Chondrocyte (in vitro differentiated cells): ENCODE measurements at places on chromosomes 11 and 22. TPM values are rescaled to one million over a fixed set of nuclear protein-coding genes. Genes with fewer than 3 reads are reported as not detected.

- DNase-seq, result no peak
Observed at GRCh38 chr11:95877291-95877690, 46.6 kb downstream of the MTMR2 start.

GRCh38 chr11:9076046-9076445, 15.4 kb downstream of the SCUBE2 start:
- no peak for DNase-seq

DNA sequence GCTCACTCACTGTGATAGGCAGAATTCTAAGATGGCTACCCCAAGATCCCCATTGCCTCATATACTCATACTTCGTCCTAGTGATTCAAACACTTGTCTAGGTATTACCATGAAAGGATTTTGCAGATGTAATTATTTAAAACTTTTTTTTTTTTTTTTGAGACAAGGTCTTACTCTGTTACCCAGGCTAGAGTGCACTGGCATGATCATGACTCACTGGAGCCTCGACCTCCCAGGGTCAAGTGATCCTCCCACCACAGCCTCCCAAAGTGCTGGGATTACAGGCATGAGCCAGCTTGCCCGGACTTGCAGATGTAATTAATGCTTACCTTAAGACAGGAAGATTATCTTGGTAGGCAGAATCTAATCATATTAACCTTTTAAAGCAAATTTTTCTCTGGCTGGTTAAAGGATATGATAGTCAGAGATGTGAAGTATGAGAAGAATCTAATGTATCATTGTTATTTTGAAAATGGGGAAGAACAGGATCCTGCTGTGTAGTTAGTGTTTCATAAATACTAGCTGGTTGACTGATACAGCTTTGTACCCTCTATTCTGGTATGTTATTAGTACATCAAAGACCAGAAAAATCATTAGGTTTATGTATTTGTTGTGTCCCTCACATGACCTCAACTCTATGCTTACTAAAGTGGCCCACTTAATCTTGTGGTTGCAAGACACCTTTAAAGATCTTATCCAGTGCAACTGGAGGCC, 35.5 kb downstream of the C2CD3 start:
- no peak for DNase-seq

DNA sequence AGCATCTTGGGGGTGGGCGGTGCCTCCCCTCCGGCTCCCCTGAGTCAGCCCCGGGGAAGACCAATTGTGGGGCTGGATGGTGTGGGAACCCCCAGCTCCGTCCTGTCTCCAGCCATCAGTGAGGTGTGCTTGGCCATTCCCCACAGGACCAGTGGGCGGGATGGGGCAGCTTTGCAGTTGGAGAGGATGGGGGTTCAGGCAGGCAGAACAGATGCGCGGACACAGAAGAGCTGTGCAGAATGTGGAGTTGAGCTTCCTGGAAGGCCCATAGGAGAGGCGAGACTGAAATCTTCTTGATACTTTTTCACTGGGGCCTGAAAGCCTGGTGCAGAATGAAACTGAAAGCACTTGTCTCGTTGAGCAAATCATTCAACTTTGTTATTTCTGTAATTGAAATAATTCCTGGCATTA, 23.8 kb downstream of the PARVB start:
- DNase-seq, result no peak

GRCh38 chr11:9176550-9176949, 85.2 kb upstream of the SCUBE2 start:
- no peak for DNase-seq

DNA sequence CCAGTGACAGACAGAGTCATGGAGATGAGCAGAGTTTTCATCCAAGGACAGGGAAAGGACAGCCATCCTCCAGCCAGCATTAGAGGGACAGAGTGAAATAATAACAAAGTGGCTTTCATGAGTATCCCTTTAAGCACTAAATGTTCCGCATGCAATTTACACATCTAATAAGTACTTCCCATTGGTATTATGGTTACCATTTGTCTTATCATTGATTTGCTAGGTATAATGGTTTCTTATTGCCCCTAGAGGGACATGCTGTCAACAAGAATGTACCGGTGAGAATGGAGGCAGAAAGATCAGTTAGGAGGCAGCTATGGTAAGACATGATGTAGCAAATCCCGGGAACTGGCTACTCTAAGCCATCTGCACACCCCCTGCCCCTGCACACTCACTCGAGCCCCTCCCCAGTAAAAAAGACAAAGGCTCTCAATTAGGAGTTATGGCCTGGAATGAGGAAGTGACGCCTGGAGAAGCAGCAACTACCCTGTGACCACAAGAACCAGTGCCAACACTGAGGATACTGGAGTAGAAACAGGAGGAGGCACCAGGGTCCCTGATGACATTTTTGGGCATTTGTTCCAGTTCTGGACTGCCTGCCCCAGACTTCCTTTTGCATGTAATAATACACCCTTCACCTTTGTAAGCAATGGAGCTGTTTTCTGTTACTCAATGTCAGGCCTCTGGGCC, 30.2 kb upstream of the HMGXB4 start:
- DNase-seq, result no peak

GRCh38 chr11:57778318-57779037, 16.9 kb downstream of the CTNND1 start:
- DNase-seq, result no peak

- DNase-seq, result no peak
Observed at GRCh38 chr11:74278721-74279161, 32.7 kb downstream of the P4HA3 start.

DNA sequence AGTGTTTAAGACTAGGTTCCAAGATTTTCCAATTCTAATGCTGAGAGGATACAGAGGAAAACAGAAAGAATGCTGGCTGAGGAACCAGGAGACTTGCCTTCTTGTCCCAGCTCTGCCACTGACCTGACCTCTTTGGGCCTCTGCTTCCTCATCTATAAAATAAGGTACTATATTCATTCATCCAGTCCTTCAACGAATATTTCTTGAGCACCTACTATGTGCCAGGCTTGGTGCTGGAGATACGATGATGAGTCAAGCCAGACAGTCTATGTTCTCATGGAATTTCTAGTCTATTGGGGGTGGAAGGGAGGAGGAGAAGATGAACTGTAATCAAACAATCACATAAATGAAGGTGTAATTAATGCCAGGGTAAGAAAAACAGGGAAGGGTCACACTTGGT, 27.8 kb upstream of the UPB1 start:
- DNase-seq, result no peak

DNA sequence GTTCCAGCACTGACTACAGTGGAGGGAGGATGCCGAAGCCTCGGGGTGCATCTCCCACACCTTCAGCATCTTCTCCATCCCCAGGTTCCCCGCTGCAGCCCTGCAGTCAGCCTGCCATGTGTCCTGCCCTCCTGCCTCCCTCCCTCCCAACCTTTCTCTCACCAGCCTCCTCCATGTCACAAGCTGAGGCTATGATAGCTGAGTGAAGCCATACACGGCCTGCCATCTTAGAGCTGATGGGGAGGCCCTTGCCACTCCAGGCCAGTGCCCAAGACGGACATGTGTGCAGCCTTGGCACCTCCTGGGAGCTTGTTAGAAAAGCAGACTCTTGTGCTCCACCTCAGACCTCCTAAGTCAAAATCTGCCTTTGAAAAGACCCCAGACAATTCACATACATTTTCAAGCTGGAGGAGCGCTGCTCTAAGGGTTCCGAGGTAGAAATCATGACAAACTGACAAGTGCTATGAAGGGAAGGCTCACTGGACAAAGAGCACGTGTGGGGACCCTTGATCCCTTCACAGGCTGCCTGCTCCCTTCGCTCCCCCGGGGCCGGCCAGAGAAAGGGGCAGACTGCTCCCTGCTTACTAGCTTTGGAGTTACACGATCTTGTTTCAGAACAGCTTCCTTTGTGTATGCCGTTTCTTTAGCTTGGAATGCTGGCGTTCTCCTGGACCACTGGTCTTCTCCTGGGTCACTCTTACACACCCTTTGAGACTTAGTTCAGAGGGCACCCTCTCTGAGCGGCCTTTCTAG, 123.9 kb downstream of the ST3GAL4 start:
- DNase-seq, result peak; percentile 57

DNA sequence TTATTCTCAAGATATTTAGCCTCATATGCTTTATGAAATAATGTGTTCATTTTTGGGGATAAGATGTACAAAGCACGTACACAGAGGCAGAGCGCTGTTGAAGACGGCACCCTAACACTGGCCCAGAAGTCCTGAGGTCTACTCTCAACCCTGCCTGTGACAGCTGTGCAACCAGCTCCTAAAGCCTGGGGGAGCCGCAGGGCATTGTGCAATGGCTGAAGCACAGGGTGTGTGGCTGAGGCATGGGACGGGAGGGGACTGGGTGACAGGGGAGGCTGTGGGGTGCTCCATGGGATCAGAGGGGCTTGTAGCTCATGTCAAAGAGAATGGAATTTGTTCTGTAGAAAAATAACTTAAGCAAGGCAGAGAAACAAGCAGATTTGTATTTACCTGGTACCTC, 27.7 kb downstream of the FAM227A start:
- no peak for DNase-seq

- no peak for DNase-seq
Observed at GRCh38 chr11:77151804-77152509, 23.9 kb downstream of the MYO7A start.

GRCh38 chr11:130512662-130513061, 64.2 kb downstream of the ADAMTS15 start:
- no peak for DNase-seq

- no peak for DNase-seq
Observed at GRCh38 chr11:104688731-104689130, 209.5 kb downstream of the CASP12 start.

DNA sequence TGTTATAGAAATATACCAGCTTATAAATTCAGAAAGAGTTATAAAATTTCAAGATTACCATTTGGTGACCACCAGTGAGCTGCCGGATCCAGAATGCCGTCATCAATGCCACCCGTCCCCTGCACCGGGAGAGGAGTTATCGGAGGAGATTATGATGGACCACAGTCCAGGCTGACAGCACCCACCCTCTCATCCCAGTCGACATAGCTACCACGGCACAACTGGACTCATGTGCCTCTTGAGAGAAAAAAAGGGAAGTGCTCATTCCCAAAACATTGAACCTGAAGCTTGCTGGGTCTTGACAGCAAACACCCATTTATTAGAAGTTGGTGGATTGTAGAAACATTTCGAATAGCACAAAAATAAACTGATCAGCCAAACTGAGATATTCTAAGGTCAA, 1331.5 kb downstream of the TBC1D22A start:
- no peak for DNase-seq

- DNase-seq, result no peak
Observed at GRCh38 chr11:23789938-23790371, 706.9 kb upstream of the LUZP2 start.

DNA sequence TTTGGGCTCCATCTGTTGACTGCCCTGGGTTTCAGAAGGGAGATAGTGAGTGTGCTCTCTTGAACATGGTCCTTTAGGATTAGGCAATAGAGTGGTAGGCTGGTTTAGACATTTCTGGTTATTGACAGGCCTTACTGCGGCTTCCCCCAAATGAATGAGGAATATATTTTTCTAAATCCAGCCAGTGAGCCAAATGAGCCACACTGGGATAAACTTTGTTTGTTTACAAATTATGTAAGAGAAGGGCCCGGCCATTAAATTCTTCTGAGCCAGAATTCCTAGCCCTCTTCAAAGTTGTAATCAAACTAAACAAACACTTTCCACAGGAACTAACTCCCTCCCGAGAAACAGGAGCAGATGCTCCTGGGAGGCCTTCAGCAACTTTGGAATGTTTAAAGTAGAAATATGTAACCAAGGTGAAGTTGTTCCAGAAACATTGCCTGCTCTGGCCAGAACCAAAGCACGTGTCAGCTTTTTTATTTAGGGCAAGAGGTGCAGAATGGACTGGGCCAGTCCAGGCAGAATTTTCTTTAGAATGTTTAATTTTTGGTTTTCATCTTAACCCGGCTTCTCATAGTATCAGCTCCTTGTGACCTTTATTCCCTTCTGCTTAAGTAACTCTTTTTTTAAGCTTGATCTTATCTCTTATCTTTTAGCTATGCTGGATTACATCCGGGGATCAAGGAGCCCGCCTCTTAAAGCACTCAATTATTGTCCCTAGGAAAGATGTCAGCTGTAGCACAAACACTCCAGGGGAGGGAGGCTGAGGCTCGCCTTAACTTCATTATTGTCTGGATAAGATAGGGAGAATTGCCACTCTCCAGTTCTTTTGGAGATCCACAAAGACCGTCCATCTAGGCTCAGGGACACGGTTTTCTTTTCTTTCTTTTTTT, 28.7 kb downstream of the ZNRF3 start:
- DNase-seq, result no peak

The ZNF214 gene
- 1.4 to 3.1 TPM (median 2.5 TPM) in 3 replicates for total RNA-seq

The PUS3 gene
- 7.7 to 10.0 TPM (median 8.4 TPM) in 3 replicates for total RNA-seq

The KDM4E gene
- total RNA-seq, result not detected in 3 replicates

The GGT5 gene
- total RNA-seq, result 30.7 to 47.2 TPM (median 37.5 TPM) in 3 replicates

The SLN gene
- not detected in 3 replicates for total RNA-seq

The MYBPC3 gene
- total RNA-seq, result not detected in 3 replicates

The DNAJC24 gene
- 14.6 to 20.0 TPM (median 17.6 TPM) in 3 replicates for total RNA-seq

The B4GAT1 gene
- total RNA-seq, result 18.2 to 30.4 TPM (median 21.1 TPM) in 3 replicates

The PPP6R2 gene
- total RNA-seq, result 46.2 to 53.1 TPM (median 47.1 TPM) in 3 replicates
